ENCODE measurements at places on chromosomes 12 and 14.
A peak's percentile ranks its signal among the peaks of the same experiment; 100 is the strongest.

DNA sequence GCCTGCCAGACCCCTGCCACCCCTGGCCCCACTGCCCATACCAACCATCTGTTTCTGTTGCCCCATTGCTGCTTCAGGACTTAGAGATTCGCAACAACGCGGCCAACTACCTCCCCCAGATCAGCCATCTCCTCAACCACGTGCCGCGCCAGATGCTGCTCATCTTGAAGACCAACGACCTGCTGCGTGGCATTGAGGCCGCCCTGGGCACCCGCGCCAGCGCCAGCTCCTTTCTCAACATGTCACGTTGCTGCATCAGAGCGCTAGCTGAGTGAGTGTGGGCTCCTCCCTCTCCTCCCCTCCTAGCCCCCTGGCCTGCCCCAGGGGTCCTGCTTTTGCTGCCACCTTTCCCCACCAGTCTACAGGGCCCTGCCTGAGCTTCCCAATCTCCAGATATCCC lies 131.5 kb downstream of the ADCK1 start:
- no peak for DNase-seq

DNA sequence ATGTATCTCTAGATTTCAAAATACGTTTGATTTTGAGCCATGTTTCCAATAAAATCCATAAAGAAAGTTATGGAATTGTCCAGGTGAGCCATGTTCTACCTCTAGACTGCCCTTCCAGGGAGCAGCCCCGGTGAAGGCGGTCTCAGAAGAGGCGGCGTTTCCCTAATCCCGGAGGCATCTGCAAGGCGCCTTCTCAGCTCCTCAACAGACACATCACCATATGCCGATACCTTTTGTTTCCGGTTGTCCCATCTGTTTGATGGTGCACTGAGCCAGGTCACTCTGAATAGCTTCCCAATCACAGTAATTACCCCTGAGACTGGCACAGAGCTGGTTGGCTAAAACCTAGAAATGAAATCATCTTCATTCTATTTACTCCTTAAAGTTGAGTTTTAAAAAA lies 305.5 kb upstream of the FKBP4 start:
- no peak for DNase-seq

- peak; percentile 91 for DNase-seq
Observed at GRCh38 chr12:121190523-121191031, 19.4 kb upstream of the P2RX4 start.

DNA sequence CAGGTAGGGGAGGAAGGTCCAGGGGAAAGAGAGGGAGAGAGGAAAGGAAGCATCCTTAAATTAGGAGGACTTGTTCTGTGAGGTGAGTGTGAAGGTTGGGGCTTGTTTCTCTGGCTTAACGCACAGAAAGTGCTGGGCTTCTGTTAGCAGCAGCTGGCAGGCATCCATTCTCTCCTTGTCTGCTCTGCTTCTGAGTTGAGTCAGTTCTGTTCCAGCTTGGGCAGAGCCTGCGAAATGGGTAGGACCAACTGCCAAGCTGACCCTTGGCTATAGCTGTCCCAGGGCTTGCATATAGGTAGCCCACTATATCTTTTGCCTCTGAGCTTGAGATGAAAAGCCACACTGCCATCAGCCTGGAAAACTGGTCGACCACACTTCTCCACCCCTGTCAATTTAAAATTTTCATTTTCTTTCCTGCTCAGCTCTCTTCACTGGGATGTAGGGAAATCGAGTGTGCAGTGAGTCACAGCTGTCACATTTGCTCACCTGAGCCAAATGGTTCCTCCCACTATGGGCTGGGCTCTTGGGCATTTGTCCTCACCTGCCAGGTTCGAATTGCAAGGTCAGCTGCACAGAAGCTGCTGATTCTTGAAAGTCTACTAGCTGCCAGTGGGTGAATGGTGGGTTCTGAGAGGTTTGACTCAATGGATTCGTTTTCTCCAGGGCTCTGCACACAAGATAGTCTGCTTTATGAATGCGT lies 256.4 kb upstream of the PWP1 start:
- no peak for DNase-seq

Measured in fibroblast of mammary gland (primary cell).